ENCODE measurements at places on chromosomes 6 and 20.

DNA sequence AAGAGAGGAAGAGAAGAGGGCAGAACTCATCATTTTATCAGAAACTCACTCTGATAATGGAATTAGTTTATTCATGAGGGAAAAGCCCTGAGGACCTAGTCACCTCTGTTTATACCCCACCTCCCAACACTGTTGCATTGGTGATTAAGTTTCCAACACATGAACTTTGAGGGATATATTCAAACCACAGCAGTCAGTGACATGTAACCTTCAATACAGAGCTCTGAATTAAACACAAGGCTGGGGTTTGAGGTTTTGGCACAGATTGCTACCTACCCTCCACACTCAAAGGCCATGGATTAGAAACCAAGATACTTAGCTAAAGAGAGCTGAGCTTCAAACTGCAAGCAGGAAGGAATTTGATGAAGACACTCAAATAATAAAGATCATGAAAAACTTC, 48.5 kb upstream of the MOCS1 start:
- no peak for DNase-seq
- no peaks in the 10 kb centered on the region for H3K4me1 ChIP-seq
- no peak overlapping the region for H3K4me3 ChIP-seq
- H3K27me3 ChIP-seq: peaks cover 5% of the 10 kb centered on the region
- no peaks in the 10 kb centered on the region for H3K36me3 ChIP-seq

- H3K27ac ChIP-seq: no peak overlapping the region
- no peak overlapping the region for H3K4me3 ChIP-seq
- no peaks in the 10 kb centered on the region for H3K36me3 ChIP-seq
- H3K27me3 ChIP-seq: no peaks in the 10 kb centered on the region
Measured at GRCh38 chr20:14950633-14951032, 613.2 kb upstream of the FLRT3 start.

GRCh38 chr6:29834564-29835436, 7.2 kb downstream of the HLA-G start:
- no peak for DNase-seq
- no peak overlapping the region for H3K4me3 ChIP-seq
- H3K27me3 ChIP-seq: peaks cover 67% of the 10 kb centered on the region
- no peaks in the 10 kb centered on the region for H3K36me3 ChIP-seq
- H3K4me1 ChIP-seq: peaks cover 4% of the 10 kb centered on the region
- H3K27ac ChIP-seq: peak overlapping the region; percentile 31

GRCh38 chr20:59567585-59568508, 36.5 kb upstream of the PHACTR3 start:
- H3K4me1 ChIP-seq: peaks cover 9% of the 10 kb centered on the region
- peaks cover 27% of the 10 kb centered on the region for H3K27me3 ChIP-seq
- H3K36me3 ChIP-seq: no peaks in the 10 kb centered on the region
- no peak for DNase-seq

DNA sequence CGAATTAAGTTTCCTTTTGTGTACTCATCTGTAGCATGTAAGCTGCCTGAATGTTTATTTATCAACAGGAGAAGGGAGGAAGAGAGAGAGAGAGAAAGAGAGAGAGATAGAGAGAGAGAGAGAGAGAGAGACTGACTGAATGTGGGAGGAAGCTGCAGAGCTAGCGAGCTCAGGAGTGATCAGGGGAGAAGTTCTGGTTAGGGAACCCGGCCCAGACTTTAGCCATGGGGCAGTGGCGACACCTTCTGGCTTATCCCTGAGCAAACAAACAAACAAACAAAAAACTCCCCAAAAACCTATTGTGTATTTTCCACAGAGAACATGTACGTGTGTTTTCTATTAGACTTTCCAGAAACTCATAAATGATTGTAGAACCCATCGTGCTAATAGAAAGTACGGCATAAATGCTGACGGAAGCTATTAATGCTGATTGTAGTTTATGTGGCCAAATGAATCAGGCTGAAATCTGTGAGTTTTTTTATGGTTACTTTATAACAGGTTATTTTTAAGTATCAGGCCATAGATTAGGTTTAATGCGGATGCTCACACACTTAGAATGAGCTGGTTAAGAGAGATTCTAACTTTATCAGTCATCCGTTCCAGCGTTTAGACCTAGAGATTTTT, 92.8 kb downstream of the CLIC5 start:
- no peaks in the 10 kb centered on the region for H3K27me3 ChIP-seq
- no peak overlapping the region for H3K27ac ChIP-seq
- DNase-seq: peak; percentile 28

DNA sequence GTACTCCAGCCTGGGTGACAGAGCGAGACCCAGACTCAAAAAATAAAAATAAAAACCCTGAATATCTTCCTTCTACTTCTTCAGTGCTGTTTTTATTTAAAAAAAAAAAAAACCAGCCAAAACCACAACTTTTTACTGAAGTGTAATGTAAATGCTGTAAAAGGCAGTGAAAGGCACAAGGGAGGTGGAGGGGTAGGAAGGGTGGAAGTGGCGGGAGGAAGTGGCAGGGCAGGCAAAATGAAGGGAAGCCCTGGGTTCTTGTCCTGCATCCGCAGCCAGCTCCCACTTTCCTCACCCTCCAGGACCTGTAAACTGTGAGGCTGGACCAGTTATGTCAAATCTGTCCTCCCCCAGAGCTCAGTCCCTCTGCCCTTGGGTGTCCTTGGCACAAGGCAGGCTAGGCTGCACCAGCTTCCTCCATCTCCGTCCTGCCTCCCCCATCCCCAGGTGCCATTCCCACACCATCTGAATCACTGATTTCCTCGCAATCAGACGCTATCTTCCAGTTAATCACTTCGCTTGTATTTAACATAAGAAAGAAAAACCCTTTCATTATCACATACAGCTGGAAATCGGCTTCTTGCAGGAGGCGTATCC, 13.7 kb upstream of the PANK2 start:
- H3K27me3 ChIP-seq: no peaks in the 10 kb centered on the region
- peak overlapping the region; percentile 42 for H3K27ac ChIP-seq
- peaks cover 45% of the 10 kb centered on the region for H3K36me3 ChIP-seq
- DNase-seq: no peak
- peaks cover 12% of the 10 kb centered on the region for H3K4me1 ChIP-seq

GRCh38 chr6:87200469-87201175, 45.3 kb downstream of the ZNF292 start:
- no peak overlapping the region for H3K27ac ChIP-seq
- DNase-seq: no peak
- H3K36me3 ChIP-seq: peaks cover 9% of the 10 kb centered on the region
